ENCODE measurements at places on chromosomes 5 and 9. TPM values are rescaled to one million over a fixed set of nuclear protein-coding genes. Genes with fewer than 3 reads are reported as not detected.

GPR150 gene
- not detected for total RNA-seq

TAF11L5 gene
- total RNA-seq, result not detected

SEC61B gene
- 230 TPM for total RNA-seq

IFNA13 gene
- total RNA-seq, result not detected

CD72 gene
- 1.7 TPM for total RNA-seq

Measured in kidney epithelial cell (primary cell).